ENCODE measurements at places on chromosomes 3 and 15.

DNA sequence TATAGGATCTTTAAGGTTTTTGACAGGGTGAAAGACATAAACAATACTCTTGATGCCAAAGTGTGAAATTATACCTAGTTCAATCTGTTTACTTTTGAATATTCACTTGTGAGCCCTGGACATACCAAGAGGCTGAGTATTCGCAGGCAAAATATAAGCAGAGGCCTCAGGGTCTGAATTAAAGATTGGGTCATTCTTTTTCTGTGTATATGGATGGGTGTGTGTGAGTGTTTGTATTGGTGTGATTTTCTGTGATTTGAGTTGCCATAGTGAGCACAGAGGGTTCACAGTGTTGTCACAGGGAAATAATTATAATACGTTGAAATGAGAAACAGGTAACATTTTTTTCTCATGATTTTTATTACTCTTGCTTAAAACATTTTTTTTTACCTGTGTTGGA lies 770.7 kb upstream of the ALCAM start:
- DNase-seq = no peak

DNA sequence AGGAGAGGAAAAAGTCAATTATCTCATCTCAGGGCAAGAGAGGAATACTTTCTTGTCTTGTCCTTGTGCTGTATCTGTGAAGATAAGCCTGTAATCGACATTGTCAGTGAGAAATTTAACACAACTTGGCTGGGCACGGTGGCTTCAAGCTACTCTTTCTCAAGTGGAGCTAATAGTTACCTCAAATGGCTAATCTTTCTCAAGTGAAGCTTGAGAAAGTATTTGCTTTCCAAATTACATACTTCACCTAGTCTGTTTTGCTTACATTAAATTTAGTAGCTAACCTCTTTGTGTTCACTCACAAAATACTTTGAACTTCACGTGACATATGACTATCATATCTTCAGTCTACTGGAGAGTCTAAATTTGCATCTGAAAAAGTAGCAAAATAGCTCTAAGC lies 48.3 kb upstream of the B3GALNT1 start:
- DNase-seq = no peak

- DNase-seq = no peak
These were observed 47.0 kb upstream of the GK5 start for GRCh38 chr3:142272200-142272891.

DNA sequence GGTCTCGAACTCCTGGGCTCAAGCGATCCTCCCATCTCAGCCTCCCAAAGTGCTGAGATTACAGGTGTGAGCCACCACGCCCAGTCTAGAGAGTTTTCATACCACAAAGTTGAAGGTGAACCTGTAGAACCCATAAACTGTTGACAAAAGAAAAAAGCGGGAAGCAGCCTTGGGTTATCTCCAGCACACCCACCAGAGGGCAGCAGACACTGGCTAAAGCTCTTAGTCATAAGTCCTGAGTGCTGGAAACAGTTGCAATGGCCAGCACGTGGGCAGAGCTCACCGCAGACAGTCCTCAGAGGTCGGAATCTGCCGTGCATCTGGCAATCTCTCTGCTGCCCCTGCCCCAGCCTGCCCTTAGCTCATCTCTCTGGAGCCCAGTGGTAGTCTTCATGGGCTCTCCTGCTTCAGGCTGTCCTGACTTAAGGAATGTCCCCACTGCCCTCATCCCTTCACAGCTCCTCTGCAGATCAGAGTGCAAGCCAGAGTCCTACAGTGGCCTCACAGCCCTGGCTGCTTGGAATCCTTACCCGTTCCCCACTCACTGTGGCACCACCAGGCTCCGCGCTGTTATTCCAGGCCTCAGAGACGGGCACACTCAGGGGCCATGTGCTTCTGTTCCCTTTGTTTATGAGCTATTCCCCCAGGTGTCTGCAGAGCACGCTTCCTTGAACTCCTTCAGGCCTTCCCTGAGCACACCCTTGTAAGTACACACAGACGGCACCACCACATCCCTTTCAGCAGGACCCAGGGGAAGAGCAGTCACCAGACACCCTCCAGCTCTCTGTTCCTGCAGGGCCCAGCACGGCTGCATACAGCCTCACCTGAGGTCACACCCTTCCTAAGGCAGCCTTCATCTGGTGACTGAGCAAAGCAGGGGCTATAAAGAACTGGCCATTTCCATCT lies 8.8 kb upstream of the ELP6 start:
- peak; percentile 91 for DNase-seq

DNA sequence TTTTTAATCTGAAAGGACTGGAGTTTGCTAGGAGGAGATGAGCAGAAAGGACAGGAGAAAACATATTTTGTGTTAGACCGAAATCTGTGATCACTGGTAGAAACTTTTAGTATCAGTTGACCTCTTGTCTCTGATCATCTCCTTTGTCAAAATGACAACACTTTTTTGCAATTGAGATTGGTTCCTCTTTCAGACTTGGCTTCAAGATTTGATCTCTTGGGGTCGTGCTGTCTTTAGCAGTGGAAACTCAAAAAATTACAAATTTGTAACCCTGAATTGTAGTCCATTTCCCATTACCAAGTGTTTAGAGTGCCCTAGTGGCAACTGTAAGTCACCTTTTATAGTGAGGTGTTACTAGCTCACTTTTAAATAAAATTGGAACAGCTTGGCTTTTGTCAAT lies 107.4 kb downstream of the KLHL25 start:
- no peak for DNase-seq

DNA sequence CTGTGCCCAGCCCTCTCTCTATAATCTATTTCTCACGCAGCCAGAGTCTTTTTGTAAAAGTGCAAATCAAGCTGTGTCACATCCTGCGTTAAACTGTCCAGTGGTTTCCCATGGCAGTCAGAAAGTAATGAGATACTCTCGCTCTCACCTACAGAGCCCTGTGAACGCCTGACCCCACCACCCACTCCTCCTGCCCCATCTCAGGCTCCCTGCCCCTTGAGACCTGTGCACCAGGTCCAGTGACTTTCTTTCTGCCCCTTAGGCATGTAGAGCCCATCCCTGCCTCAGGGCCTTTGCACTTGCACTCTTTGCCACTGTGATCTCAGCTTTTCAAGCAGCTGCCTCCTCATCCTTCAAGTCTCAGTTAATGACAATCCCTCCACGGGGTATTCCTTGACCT lies 58.3 kb upstream of the RASGRP1 start:
- DNase-seq = no peak

DNA sequence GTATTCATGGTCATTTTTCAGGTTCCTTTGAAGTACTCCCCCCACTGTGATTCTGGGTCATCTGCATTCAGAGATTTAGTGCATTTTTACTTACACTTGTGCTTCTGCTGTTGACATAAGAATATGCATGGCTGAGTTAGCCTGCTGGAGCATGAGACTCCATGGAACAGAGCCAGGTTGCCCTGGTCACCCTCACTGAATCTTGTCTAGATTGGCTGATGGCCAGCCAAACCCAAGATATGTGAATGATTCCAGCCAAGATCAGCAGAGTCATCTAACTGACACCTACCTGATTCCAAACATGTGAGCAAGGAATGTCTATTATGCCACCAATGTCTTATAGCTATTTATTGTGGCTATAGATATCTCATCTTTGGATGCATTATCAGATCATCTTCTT lies 25.1 kb downstream of the DTWD1 start:
- peak; percentile 62 for DNase-seq

GRCh38 chr3:5160940-5161858 lies 26.3 kb upstream of the EDEM1 start:
- no peak for DNase-seq

DNA sequence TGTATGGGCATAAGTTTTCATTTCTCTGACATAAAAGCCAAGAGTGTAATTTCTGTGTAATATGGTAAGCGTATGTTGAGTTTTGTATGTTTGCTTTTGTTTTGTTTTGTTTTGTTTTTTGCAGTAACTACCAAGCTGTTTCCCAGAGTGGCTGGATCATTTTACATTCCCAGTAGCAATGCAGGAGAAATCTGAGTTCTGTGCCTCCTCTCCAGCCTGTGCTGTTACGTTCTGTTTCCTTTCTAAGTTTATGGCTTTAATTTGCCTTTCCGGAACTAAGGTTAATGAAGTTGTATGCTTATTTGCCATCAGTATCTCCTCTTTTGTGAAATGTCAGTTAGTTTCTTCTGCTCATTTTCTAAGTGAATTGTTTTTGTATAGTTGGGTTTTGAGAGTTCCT lies 307.8 kb downstream of the GABRG3 start:
- DNase-seq = no peak

GRCh38 chr3:53881691-53882593 lies at the start of gene ACTR8:
ACTR8 (minus strand) TSS chr3:53882152; CDS start chr3:53882101, 51 bp downstream.
- peak; percentile 89 for DNase-seq

DNA sequence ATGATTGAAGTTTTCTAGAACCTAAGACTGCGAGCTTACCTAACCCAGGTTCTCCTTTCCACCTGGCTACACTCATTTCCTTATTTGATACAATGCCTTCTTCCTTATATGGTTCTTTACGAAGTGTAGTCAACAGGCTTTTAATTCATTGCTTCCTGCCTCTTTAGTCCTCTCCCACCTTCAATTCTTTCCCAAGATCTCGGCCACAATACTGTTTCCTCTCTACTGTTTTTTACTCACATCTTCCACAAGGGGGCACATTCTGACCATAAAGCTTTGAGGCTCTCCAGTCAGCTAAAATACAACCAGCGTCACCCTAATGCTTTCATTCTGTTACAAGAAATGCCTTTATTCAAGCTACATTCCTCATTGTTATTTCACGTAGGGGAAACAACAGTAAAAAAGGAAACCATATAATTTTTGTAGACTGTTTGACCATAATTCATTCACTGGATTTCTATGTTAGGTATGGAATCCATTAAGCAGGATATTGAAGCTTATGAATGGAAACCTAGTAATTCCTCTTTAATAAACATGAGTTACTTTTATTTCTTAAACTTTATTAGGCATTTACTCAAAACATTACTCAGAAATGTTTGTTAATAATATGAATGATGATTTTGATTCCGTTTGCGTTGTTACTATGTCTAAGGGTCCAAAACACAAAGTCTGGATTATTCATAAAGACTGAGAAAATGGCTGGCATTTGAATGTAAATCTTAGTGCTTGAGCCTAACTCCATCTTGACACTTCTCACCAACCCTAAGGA lies 29.5 kb upstream of the VEPH1 start:
- no peak for DNase-seq

- no peak for DNase-seq
These were observed 90.6 kb downstream of the IQSEC1 start for GRCh38 chr3:12982619-12983101.

- no peak for DNase-seq
These were observed 25.3 kb downstream of the GALNT15 start for GRCh38 chr3:16199769-16200168.

DNA sequence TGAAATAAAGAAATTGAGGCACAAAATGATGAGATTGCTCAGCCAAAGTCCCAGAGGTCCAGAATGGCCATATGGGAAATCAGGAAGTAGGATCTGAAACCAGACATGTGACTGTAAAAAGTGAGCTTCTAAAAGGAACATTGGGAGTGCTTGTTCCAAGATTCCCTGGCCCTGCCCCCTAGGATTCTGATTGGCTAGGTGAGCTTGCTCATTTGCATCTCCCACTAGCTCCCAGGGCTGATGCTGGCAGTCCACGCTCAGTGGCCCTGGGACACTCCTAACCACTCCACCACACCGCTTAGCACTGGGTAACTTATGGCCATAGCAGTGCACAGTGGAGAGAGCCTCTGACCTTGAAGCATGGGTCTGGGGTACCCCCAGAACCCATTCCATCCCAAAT lies 326.7 kb downstream of the NTRK3 start:
- no peak for DNase-seq

GRCh38 chr15:79615754-79616153 lies 183.6 kb downstream of the MINAR1 start:
- no peak for DNase-seq

DNA sequence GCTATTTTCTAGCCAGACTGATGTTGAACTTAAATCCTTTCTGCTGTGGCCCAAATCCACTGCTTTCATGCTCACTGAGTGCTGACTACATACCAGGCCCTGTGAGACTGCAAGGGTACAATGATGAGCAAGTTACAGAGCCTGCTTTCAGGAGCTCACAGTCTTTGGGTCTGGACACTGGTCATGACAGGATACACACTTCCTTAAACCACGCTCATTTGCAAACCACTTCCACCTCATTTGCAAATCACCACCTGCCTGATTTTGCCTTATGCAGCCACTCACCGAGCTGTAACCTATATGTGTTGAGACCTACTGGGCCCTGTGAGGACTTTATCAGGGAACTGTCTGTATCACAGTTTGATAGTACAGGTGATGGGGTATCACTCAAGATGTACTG lies 50.2 kb upstream of the LRRC58 start:
- no peak for DNase-seq

GRCh38 chr15:99999282-100000070 lies 266.2 kb upstream of the LYSMD4 start:
- DNase-seq = peak; percentile 21

DNA sequence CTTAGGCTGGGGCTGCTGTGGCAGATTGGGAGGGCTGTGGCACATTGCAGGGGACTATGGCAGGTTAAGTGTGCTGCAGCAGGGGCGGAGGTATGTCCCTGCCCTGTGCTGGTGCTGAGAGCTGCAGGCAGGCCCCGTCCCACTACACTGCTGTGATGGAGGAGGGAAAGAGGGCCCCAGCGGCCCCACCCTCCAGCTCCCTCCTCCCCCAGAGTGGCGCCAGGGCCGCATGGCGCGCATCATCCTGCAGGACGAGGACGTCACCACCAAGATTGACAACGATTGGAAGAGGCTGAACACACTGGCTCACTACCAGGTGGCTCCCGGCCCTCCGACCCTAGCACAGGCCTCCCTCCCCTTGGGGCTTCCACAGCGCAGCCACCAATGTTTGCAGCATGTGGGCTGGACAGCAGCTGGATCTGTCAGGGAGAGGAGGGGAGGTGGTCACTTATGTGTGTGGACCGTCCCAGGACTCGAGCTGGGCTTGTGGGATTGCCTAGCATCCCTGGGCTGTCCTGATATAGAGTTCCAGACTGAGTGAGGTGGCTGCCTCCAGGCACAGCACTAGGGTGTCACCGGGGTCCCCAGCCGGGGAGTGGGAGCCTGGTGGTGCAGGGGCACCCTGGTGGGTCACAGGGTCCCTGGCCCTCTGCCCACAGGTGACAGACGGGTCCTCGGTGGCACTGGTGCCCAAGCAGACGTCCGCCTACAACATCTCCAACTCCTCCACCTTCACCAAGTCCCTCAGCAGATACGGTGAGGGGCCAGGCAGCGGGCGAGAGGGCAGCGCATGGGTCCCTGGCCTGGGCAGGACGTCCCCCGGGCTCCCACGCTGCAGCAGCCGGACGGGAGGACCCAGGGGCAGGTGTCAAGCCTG lies 46.1 kb downstream of the PLXNA1 start:
- DNase-seq = no peak

DNA sequence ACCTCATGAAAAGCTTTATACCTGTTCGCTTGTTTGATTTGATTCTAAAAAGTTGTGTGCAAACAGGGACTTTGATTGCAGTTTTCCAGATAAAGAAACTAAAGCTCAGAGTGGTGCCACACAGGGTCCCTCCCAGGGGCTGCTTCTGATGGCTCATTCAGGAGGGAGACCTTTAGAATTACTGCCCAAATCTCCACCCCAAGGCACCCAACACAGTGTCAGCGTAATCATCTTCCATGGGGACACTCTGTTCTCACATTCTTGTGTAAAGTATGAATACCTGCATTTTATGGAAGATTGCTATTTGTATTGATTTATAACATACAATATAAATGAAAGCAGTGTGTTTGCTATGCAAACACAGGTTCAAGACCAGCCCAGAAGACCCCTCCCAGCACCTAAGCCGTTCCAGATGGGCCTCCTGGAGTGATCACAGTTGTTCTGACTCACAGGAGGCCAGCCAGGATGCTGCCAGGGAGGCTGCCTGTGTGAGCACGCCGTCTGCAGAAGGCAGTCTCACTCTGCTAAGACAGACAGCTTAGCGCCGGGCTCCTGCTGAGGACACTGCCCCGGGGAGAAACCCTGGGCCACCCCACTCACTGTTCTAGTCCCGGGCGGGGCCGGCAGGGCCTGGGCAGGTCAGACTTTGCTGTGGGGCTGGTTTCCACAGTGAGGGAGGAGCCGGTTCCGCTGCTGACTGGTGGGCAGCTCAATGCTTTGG lies 185.6 kb downstream of the FAM43A start:
- DNase-seq = peak; percentile 69

Data from sciatic nerve (tissue), 2 donors.